Bladder microvascular endothelial cell (primary cell): ENCODE measurements at places on chromosomes 12 and 14. TPM values are rescaled to one million over a fixed set of nuclear protein-coding genes. Genes with fewer than 3 reads are reported as not detected.

Gene GZMB
- total RNA-seq: not detected in 2 replicates

Gene APOF
- total RNA-seq: not detected in 2 replicates

Gene SDR9C7
- not detected in 2 replicates for total RNA-seq

Gene SNAPC1
- 7.6 and 59.1 TPM in 2 replicates for total RNA-seq

Gene HVCN1
- total RNA-seq: 1.3 and 5.0 TPM in 2 replicates

Gene LYSET
- 5.2 and 12.2 TPM in 2 replicates for total RNA-seq

Gene BDKRB1
- not detected in 2 replicates for total RNA-seq

Gene LBHD2
- not detected in 2 replicates for total RNA-seq

Gene POTEM
- not detected in 2 replicates for total RNA-seq

Gene MMAB
- 11.8 and 27.4 TPM in 2 replicates for total RNA-seq

Gene INHBC
- not detected in 2 replicates for total RNA-seq

Gene CIDEB
- 3.7 and 3.8 TPM in 2 replicates for total RNA-seq

Gene ACIN1
- total RNA-seq: 48.9 and 102 TPM in 2 replicates

Gene SERPINA10
- total RNA-seq: not detected in 2 replicates

Gene NEUROD4
- total RNA-seq: not detected in 2 replicates

Gene USP44
- total RNA-seq: 0.81 and 4.6 TPM in 2 replicates

Gene DACT1
- total RNA-seq: 0.13 and 0.32 TPM in 2 replicates

Gene FGF23
- not detected in 2 replicates for total RNA-seq

Gene PCBP2
- total RNA-seq: 265 and 440 TPM in 2 replicates
